ENCODE measurements at places on chromosomes 11 and 22.

- no peak for DNase-seq
These were observed 11.9 kb upstream of the TCF20 start for GRCh38 chr22:42282252-42282942.

DNA sequence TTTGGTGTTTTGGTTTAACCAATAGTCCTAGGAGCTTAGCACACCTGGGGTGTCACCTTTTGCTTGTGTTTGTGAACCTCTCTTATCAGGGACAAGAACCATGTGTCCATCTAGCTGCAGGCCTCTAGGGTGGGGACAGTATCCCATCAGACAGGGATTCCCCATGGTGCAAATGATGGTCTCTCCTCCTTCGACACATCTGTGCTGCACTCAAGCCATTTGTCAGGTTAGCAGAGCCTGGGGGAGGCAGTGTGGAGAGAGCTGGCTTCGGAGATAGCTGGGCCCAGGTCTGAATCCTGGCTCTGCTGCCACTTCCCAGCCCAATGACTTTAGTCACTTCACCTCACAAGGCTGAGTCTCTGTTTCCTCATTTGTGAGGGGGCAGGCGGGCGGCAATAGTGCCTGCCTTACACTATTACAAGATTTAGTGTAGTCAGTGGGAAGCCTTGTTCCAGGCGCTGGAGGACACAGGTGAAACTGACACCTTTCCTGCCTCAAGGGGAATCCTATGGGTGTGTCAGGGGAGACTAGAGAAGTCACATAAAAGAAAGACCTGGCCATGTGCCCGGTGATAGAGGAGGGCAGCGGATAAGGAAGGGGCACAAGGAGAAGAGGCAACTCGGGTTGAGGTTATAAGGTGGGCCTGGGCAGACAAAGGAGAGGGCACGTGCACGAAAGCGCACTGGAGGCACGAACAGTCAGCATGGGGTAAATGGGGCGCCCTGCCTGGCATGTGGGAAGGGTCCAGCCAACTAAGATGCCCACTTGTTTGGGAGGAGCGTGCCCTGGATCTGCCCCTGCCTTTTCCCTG is 12.6 kb downstream of the KLHL35 start:
- DNase-seq, result no peak

DNA sequence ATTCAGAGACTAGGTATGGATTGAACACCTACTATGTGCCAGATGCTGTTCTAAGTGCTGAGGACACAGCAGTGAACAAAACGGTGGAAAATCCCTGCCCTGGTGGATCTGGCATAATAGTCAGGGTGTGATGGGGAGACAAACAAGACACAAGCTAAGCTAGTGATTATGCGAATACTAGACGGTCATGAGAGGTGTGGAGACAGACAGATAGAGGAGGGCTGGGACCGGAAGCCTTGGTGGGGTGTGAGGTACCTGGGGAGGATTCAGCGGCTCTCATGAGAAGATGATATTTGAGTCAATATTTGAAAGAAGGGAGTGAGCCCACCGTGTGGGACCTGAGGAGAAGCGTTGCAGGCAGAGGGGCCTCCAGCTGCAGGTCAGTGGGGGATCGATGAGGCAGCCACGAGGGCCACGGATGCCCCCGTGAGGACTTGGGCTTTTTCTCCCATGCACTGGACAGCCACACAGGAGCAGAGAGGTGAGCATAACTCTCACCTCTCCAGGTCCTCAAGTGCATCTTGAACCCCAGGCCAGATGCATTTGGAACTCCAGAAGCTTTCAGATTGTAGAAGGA is 4.7 kb downstream of the CD5 start:
- DNase-seq, result no peak

DNA sequence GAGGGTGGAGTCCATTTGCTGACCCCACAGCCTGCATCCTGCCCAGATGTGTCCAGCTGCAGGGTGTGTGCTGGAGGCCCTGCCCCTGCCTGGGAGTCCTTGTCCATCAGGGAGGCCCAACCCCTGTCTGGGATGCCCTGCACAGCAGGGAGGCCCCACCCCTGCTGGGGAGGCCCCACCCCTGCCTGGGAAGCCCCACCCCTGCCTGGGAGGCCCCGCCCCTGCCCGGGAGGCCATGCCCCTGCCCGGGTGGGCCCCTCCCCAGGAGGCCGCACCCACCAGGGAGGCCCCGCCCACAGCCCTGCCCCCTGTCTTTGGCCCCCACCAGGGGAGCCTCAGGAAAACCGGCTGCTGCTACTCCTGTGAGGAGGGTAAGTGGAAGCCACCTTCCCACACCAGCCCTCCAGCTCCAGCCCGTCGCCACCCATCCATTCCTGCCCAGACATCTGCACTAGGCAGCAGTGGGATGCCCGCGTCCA is 37.2 kb downstream of the MUC5B start:
- peak; percentile 49 for DNase-seq

DNA sequence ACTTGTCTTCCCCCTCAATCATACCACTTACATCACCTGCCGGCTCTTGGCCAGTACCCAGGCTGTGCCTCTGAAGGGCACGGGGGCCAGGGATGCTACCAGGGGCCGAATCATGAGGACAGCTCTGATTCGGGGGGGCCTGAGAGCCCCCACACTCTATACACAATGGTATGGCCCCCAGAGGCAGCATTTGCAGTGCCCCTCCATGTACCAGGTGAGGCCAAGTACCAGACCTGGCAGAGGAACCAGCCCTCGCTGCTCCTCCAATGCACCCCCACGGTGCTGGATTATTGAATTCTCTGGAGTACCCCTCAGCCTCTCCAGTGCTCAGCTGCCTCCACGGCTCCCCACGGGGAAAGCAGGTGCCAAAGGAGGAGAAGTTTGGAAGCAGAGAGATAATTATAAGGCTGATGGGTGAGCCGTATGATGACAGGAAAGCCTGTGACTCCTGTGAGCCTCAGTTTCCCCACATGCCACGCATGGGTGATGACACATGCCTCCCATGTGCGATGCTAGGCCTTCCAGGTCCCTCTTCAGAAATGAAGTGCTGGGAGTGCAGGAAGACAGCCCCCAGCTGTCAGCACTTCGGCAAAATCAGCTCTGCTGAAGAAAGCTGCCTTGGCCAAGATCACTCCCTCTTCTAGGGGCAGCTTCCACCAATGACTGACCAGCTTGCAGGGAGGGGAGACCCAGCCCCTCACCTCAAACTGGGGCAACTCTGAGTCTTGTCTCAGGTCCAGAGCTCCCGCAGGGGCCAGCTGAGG is 69.9 kb downstream of the THAP12 start:
- DNase-seq, result no peak

DNA sequence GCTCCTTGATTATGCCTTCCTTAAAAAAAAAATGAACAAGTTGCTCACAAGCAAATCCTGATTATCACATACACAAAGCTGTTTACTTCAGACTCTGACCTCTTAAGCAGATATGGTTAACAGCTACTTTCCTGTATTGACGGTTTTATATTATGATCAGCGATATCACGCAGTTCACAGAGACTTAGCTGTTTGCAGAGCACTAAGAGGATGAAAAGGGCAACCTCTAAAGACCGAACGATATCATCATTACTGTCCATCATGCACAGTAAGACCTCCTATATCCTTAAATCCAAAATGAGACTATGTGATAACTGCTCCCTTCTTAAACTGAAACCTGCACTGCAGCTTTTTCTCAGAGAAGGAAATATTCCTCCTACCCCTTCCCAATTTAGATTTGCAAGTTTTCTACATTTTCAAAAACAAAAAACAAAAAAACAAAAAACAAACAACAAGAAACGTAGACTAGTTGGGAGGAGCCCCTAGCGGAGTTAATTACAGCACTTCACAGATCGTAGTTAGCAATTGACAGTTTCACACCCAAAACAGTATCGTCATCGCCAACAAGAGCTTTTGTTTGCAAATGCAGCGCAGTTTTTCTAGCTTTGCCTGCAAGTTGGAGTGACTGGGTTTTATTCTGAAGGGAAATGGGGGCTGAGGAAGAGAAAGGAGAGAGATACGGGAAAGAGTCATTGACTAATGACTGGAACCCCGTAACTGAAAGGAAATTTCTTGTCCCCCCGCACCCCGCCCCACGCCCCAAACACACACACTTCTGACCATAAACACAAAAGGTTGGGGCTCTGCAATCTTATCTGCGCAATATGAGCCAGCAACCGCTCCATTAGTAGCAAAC is 1.2 kb downstream of the DDX6 start:
- peak; percentile 33 for DNase-seq

DNA sequence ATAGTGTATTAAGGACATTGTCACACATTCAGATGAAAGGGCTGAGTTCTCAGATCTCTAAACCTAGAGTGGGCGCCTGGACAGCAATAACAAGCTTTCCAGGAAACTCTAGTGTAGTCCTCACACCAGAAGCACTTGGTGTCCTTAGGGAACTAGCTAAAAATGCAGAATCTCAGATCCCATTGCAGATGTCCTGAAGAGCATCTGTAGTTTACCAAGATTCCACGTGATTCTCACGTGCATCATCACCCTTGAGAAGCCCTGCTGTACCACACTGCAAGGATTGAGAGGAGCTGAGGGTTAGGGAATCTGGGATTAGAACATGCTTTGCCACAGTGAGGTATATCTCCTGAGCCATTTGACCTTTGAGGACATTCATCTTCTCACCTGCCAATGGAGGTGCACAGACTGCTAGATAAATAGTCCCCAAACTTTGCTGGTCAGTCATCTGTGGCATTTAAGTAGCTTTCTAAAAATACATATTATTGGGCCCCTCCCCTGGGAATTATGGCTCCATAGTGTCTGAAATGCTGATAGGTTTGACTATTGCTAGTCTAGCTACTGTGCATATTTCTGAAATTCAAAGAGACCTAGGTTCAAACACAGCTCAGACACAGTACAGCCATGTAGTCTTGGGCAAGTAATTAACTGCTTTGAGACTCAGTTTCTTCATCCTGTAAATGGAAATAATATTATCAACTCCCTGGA is 1068.9 kb downstream of the OPCML start:
- DNase-seq, result no peak

GRCh38 chr22:24200619-24201212 is 19.4 kb downstream of the SUSD2 start:
- no peak for DNase-seq

DNA sequence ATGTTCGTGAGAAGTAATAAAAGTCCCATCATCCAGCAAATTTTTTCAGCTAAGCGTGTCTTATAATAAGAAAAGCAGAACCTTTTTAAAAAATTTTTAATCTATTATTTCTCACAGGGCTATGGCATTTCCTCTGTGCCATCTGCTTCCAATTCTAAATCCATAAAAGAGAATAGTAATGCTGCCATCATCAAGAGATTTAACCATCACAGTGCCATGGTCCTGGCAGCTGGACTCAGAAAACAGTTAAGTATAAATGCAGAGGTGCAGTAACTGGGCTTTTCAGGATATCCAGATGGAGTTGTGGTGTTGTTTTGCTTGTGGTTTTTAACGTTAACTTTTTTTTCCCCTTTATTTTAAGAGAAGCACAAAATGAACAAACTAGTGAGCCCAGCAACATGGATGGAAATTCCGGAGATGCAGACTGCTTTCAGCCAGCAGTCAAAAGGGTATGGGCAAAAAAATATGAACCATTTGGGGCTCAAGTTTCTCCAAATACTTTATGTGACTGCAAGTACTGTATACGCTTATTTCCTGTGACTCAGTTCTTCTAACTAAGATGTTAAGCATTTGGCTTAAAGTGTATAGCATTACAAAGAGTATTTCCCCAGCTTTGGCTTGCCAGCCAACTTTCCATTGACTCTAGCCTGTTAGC is 25.2 kb downstream of the GTF2H1 start:
- no peak for DNase-seq

- DNase-seq, result no peak
These were observed 124.1 kb downstream of the WNT7B start for GRCh38 chr22:45852826-45853225.

DNA sequence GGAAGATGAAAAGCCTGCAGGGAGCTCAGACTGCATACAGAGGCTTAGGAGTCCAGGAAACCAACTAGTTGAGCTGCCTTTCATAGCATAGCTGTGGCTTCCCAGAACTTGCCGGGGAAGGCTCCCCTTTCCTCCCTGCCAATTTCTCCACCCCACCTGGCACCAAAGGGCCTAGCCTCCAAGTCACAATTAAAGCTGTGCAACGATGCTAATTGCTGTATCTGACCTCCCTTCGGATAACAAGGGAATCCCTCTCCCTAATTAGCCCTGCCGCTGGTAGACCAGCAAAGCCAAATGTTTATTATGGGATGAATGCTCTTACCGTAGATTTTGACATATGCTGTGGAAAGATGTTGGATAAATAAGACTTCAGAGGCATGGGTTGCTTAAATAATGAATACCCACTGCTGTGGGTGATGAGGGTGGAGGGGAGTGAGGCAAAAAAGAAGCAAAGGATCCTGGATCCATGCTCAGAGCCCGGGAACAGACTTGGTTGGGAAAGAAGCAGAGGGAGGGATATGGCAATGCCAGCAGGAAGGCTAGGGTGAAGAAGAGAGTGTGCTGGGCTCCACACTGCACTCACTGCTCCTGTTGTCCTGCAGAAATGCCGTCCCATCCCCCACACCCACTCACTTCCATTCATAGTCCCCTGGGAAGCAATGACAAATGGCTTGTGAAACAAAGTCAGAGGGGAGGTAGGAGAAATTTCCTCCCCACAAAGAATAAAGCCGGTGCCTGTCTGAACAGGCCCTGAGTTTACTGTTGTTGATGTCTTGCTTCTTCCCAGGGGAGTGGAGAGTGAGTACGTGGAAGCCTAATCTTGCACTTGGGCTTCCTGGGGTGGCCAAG is 608.1 kb upstream of the CADM1 start:
- no peak for DNase-seq

DNA sequence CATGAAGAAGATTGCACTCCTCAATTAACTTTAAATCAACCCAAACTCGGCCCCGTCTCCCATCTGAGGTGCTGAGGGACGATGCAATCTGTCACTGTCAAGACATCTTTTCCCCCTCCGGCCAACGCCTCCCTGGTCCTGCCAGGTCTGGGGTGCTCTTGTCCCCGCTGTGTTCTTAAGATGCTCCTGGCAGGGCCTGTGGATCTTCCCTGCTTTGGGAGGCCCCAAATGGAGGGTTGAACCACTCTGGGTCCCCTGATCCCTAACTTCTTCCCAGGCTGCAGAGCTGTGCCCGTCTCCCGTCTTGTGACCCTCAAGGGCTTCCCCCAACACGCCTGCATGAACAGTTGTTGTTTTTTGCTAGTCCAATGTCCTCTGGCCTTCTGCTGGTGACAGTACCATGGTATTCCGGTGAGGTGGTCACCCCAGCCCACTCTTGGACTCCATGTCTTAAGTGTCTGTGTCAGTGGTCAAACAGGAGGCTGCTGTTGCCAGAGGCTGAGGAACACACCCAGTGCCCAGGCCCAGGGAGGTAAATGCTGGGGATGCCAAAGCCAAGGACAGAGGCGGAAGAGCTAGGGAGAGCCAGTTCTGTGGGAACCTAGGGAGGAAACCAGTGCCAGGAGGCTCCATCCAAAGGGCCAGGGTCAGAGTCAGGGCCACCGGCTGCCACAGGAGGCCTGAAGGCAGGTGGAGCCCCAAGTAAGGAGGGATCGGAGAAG is 70.6 kb upstream of the SHANK2 start:
- DNase-seq, result no peak

GRCh38 chr11:133277886-133278285 is 254.4 kb downstream of the OPCML start:
- DNase-seq, result no peak

DNA sequence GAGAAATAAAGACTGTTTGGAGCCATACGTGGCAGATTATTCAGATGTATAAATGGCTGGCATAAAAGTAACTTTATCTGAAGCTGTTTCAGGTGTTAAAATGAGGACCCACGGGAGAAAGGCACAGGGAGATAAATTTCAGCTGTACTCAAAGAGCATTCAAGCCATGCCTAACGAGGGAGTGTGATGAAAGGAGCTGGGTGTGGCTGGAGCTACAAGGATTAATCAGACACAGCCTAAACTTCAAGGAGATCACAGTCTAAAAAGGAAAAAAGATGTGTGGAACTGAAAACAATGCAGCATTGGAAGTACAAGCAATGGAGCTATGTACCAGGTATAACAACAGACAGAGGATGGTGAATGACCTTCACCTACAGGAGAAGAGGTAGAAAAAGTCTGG is 120.8 kb upstream of the APOA1 start:
- DNase-seq, result no peak
